ENCODE measurements at places on chromosomes 11 and 22.

DNA sequence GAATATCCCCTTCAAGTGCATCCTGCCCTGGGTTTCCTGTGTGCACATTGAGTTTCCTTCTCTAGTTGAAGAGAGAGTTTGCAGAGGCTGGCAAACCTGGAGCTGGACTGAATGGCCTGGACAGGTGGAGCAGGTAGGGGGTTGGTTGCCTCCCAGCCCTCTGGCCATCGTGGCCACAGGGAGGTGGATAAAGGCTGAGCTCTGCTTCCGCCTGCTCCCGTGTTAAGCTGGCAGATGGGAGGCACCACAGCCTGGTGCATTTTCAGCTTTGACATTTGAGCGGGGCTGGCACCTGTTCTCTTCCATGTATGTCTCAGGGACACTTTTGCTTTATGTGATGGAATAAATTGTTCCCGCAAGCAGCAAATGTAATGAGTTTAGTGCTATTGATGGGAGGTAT is 11.1 kb downstream of the MICAL2 start:
- no peak for DNase-seq

GRCh38 chr11:41382927-41383326 is 76.5 kb downstream of the LRRC4C start:
- no peak for DNase-seq

DNA sequence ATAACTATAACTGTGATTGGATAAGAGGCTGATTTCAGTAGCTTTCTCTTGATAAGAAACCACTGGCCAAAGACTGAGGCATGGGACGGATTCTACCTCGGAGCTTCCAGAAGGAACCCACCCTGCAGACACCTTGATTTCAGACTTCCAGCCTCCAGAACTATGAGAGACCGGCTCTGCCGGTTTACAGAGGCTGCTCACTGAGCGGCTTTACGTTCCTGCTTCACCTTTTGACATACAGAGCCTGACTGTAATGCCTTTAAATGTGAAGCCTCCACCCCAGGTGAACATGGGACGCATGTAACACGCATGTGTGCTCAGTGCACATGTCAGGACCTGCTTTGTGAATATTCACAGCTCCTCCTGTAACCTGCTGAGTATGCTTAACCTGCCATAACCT is 361.5 kb downstream of the CTTN start:
- no peak for DNase-seq

DNA sequence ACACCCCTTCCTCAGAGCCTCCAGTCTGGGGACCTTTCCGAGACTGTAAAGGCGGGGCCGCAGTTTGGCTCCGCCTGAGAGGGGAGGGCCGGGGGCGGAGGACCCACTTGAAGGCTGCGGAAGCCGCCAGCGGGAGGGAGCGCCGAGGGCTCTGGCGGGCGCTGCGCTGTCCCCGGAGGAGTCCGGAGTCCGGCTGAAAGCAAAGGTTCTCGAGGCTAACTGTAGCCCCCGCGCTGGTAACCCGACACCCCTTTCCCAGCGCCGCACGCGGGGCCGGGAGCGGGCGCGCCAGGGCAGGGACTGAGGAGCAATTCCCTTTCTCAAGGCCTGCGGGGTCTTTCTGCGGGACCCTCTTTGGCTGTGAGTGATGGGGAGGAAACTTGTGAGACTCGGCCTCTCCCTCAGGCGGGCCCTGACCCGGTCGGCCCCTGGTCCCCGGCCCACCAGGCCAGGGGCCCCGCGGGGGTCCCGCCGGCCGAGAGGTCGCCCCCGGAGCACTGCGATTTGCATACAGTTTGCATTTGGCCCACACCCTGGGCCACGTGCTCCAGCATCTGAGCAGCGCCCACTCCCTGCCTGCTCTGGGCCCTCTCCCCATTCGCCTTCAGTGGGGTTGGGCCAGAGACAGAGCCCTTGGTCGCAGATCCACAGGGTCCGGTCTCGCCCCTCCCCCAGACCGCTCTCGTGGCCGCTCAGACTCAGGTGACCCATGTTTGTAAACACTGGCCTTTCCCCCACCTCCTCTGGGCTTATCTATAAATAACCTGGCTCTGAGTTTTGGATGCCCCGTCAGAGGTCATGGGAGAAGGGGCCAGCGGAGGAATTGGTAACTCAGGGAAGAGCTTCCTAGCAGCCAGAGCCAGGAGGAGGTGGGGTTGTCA is 519 bp upstream of the ART5 start:
- DNase-seq: no peak

GRCh38 chr11:57263351-57263750 is 26.3 kb upstream of the APLNR start:
- DNase-seq: no peak

DNA sequence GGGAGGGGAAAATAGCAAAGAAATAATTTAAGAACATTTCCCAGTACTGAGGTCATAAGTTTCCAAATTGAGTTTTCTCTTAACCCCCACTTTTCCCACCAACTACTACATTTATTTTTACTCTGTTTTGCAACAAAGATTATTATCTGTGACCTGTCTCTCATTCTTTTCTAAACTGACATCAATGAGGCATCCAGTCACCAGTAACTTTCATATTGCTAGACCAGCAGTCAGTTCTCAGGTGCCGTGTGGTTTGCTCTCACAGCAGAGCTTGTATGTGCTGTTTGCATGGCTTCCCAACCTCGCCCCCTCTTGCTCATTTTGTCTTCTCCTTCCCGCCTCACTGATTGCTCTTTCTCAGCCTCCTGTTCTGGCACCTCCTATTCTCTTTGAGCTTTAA is 1091.3 kb downstream of the TBC1D22A start:
- DNase-seq: no peak

- DNase-seq: no peak
These were observed 12.6 kb downstream of the SCARF2 start for GRCh38 chr22:20424932-20425565.

GRCh38 chr22:39215070-39215396 is 29.7 kb downstream of the PDGFB start:
- DNase-seq: no peak

GRCh38 chr11:112558691-112559090 is 298.0 kb upstream of the PLET1 start:
- DNase-seq: no peak

DNA sequence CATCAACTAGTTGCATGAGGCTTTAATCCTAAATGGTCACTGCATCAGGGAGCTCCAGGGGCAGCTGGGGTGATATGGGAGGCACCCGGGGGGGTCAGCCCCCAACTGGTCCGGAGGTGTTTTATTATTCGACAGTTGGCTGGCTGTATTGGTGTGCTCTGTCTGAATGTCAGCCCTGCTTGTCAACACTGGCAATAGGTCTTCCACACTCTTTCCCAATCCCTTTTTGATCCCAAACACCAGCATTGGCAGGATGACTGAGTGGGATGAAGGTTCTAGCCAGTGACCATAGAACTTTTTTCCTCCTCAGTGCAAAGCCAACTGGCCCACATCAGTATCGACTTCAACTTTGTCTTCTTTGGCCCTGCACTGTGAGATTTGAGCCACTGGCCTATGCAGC is 8.9 kb upstream of the LDLRAD3 start:
- no peak for DNase-seq

- DNase-seq: no peak
These were observed 4.6 kb upstream of the RANGAP1 start for GRCh38 chr22:41290262-41291221.

DNA sequence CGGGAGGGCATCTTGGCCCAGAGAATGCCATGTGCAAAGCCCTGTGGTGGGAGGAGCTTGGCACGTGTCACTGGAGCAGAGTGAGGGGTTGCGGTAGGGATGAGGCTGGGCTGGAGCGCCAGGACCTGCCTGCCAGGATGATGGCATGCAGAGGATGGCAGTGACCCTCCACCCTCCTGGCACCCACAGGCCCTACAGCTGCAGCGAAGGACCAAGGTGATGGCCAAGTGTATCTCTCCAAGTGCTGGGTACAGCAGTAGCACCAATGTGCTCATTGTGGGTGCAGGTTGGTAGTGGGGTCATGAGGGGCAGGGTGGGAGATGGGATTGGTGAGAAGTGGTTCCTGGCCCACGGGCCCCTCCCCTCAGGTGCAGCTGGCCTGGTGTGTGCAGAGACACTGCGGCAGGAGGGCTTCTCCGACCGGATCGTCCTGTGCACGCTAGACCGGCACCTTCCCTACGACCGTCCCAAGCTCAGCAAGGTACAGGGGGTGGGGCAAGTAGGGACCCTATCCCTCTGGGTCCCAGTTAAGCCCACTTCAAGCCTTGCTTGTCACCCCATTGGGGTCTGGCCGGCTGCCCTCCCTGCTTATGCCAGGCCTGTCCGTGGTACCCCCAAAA is 7.4 kb downstream of the AIFM3 start:
- no peak for DNase-seq

DNA sequence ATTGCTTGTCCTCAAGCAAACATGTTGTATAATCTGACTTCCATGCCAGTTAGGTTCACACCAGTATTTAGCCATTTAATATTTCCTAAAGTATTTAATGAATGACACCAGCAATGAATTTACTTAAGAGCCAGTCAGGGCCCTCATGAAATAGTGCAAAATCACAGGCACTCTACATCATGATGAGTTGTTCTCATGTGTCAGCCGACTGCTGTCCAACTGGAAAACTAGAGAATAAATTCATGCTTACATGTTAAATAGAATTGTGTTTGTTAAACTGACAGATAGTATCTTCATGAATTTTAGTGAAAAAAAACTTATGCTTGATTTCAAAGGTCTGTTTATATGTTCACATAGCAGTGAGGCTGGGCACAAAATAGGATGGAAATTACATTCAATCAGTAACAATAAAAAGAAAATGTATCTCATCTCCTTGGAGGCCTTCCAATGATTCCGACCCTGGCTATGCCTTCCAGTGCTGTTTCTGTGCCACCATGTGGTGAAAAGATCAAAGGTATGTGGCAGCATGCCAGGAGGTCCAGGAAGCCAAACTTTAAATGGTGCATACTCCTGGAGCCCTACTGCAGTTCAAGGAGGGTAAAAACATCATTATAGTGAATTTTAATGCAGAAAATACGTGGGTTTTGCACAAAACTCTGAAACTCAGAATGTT is 45.2 kb downstream of the CTSC start:
- DNase-seq: no peak

- no peak for DNase-seq
These were observed 921 bp downstream of the C1QTNF5 start for GRCh38 chr11:119339589-119340334.

DNA sequence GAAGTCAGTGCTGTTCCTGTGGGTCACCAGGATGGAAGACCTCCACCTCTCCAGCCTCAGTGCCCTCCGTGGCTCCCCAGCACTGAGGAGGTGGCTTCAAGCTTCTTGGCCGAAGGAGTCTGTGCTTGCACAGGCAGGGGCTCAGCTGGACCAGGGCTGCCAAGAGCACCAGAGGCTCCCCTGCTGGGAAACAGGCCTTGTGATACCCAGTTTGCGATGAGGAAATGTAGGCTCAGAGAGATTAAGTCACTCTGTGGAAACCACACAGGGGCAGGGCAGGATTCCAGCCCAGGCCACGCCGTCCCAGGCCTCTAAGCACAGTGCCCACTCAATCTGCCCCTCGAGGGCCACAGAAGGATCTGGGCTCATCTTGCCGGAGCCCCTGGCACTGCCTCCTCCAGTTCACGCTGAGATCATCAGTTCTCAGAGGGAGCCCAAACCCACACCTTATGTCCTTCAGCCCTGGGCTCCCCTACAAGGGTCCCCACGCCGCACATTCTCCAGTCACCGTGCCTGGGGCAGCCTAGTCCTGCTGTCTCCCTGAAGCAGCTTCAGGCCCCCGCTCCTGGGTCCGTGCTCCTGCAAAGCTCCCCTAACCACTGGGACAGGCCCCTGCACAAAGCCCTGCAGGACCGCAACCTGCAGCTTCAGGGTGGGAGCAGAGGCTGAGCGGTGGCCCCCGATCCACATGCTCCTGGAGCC is 21.6 kb downstream of the ANO1 start:
- no peak for DNase-seq

DNA sequence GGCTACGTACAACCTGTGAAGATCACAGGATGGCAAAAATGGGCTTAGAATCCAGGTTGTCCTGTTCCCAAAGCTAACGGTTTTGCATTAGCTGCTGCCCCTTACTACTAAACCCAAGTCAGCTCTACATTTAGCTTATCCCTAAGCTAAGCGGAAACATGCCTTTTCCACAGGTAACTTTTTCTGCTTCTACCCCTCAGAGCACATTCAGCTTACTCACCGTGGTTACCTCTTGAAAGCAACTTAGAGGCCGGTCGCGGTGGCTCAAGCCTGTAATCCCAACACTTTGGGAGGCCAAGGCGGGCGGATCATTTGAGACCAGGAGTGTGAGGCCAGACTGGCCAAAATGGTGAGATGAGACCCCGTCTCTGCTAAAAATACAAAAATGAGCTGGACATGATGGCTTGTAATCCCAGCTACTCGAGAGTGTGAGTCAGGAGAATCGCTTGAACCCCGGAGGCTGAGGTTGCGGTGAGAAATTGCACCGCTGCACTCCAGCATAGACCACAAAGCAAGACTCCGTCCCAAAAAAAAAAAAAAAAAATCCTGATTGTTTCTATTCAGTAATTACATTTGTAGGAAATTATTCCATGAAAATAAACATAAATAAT is 790 bp upstream of the TMEM41B start:
- no peak for DNase-seq

GRCh38 chr11:106276859-106277436 is 199.5 kb downstream of the AASDHPPT start:
- DNase-seq: no peak

GRCh38 chr22:25555586-25555985 is 8.9 kb upstream of the GRK3 start:
- DNase-seq: no peak

GRCh38 chr11:3808861-3809623 is 682 bp downstream of the PGAP2 start:
- DNase-seq: no peak

DNA sequence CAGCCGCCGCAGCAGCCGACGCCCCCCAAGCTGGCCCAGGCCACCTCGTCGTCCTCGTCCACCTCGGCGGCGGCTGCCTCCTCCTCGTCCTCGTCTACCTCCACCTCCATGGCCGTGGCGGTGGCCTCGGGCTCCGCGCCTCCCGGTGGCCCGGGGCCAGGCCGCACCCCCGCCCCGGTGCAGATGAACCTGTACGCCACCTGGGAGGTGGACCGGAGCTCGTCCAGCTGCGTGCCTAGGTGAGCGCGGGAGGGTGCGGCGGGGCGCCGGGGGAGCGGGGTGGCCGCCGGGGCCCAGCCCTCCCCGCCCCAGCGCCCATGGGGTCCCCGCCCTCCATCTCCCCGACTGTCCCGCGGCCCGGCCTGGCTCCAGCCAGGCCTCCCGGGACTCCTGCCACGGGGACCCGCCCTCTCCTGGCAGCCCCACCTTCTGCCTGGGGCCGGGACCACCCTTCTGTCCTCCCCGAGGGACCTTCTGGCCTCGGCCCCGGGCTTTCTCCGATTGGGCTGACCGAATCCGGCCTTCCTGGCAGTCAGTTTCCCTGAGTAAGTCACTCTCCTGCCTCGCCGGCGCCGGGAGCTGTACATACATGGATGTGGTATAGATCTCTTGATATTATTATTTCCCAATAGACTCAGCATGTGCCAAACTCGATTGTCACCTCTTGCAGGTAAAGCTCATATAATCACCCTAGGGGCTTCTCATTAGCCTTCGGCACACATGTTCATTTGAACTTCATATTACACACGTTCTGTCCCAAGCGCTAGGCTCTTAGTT is 720 bp downstream of the PACS1 start:
- DNase-seq: peak; percentile 19

GRCh38 chr11:47553406-47553743 is 443 bp upstream of the CELF1 start:
- DNase-seq: peak; percentile 55

- DNase-seq: no peak
These were observed 1.4 kb upstream of the OR8B8 start for GRCh38 chr11:124446916-124447315.

- DNase-seq: no peak
These were observed 41.7 kb downstream of the OTOG start for GRCh38 chr11:17588721-17589120.
